ENCODE measurements at places on chromosomes 5 and 9.

DNA sequence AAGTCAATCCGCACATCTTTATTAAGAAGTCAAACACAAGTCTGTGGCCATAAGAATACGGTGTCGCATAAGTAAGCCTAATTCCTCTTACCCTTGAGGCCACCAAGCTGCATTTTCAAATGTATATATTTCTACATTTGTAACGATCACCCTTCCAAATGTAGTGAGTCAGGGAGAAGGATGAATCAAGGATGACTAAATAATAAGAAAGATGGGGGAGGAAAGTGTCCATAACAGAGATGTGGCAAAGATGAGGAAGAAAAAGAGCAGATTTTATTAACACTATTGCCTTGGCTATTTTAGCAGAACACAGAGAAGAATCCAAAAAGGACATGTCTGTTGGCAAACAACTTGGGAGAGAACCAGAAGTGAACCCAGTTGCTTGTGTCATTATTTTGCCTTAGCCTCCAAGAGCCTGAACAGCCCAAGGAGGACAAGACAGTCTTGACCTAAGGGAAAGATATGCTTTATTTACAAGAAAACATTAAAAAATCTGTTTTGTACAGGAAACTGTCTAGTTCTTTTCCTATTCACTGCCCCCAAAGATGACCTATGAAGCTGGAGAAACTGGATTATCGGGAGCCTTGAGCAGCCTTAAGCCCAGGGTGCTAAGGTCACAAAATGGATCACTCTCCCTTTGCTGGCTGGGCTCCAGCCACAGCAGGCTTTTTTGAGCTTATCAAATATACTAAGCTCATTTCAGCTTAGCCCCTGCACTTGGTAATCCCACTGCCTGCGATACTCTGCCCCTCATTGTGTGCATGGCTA, 101.5 kb downstream of the PLCXD3 start:
- DNase-seq, result no peak

DNA sequence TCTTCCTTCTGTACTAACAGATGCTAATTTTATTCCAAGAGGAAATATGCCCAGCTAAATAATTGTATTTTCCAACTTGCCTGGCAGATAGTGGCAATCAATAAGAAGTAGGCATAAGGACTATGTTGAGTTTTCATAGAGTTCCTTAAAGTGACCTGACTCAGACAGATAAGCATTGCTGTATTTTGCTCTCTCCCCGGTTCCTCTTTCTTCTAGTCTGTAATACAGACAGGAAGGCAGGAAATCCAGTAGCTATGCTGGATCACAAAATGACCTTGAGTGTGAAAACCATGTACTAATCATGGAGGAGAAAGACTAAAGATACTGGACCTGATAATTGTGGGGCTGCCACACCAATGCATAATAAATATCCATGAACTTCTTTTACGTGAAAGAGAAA, 701.7 kb downstream of the CETN3 start:
- DNase-seq, result no peak

GRCh38 chr5:110644357-110644756, 82.1 kb downstream of the TMEM232 start:
- DNase-seq, result no peak

DNA sequence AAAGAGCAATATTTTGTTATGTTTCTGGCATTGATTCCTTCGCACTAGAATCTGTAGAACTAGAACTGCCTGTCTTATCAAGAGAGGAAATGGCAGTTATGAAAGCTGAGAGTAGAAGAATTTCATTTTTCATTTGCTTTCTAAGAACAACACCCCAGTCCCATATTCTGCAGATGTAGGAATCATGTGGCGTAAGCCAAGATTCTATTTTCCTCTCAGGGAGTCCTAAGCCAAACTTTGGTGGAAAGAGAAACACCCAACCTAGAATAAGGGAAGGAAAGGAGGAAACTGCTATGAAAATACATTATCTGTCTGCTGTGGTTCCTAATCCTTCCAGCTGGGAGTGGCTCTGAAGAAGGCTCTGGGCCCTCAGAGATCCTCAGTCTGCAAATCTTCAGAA, 1176.9 kb upstream of the C9orf72 start:
- DNase-seq, result no peak

DNA sequence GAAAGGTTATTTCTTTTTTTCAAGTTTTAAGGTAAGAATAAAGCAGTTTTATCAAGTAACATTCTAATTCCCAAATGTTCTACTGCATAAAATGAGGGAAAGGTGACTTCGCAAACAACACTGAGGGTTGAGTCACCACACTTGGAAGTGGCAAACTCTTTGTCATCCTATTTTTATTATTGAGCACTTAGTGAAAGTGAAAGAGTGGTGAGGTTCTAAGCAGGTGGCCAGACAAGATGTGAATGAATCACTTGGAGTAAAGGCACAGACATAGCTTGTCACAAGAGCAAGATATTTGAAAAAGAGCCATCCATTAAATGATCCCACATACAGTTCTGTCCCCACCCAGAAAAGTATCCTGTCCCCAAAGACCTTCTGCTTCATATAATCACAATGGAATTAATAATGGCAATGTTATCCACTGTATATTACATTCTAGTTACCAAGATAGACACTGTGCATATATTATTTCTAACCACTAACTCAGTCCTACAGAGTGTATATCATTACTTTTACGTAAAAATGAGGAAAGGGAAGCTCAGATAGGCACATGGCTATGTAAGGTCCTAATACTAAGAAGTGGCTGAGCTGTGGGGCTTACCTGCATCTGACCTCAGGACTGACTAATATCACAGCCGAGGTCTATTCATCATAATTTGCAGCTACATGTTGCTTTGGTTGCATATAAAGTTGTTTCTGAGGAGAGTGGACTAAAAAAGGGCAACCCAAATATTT, 730.4 kb upstream of the MEF2C start:
- DNase-seq, result no peak
